ENCODE measurements at places on chromosomes 11 and 22.
A peak's percentile ranks its signal among the peaks of the same experiment; 100 is the strongest.

DNA sequence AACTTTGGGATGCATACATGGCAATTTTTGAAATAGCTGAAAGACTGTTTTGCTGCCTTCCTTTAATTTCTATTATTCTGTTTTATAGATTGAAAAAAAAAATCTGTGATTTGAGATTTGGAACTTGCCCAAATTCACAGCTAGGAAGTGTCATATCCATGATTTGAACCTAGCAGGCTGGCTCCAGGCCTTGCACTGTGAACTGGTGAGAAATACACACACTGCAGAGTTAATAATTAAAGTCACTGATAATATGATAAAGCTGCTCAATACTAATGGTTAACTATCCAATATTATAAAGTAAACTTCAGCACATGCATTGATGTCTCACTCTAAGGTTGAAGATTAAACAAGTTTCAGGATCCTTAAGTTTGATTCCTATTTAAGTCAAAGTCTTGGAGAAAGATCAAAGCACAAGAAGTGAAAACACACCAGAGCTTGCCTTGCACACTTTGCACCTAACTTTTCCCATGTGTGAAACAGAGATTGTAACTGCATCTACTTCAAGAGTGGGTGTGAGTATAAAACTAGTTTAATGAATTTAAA, 150.6 kb upstream of the CCDC179 start:
- no peak for DNase-seq
- H3K4me3 ChIP-seq, result no peak overlapping the region
- H3K4me1 ChIP-seq, result no peaks in the 10 kb centered on the region
- H3K27me3 ChIP-seq, result no peaks in the 10 kb centered on the region

- H3K27me3 ChIP-seq, result peaks cover 3% of the 10 kb centered on the region
- no peak for DNase-seq
- no peaks in the 10 kb centered on the region for H3K36me3 ChIP-seq
- peaks cover 21% of the 10 kb centered on the region for H3K4me1 ChIP-seq
Observed at GRCh38 chr11:360326-361280, 8.7 kb upstream of the B4GALNT4 start.

DNA sequence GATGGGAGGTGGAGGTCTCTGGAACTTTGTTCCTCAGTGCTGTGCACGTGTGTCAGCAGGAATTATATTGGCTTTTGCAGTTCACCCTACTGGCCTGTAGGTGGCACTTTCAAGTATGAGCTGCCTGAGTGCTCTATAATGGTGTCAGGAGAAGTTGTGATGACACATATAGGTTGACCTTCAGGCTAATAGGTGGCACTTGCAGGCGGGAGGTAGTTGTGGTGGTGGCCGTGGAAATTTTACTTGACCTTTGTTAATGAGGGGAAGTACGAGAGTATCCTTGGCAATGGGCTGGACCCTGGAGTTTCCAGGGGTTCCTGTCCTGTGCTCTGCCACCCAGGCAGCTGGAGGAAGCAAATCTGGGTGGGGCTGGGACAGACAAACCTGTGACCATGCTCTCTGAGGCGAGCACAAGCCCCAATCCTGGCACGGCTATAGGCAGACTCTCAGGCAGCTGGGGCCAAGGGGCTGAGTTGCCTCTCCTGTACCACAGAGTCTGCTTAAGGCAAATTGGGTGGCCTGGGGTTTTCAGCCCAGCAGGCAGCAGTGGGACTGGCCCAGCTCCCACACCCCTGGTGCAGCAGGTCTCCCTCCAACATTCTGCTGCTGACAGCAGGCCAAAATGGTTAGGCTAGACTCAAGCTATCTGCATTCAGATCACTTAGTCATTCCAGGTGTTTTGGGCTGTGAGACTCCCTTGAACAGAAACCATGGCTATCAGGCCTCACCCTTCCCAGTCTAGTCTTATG, 147.5 kb upstream of the CTSC start:
- no peaks in the 10 kb centered on the region for H3K27me3 ChIP-seq
- DNase-seq, result peak; percentile 53
- peaks cover 32% of the 10 kb centered on the region for H3K4me1 ChIP-seq
- H3K27ac ChIP-seq, result peak overlapping the region; percentile 23
- H3K4me3 ChIP-seq, result no peak overlapping the region
- no peaks in the 10 kb centered on the region for H3K36me3 ChIP-seq

DNA sequence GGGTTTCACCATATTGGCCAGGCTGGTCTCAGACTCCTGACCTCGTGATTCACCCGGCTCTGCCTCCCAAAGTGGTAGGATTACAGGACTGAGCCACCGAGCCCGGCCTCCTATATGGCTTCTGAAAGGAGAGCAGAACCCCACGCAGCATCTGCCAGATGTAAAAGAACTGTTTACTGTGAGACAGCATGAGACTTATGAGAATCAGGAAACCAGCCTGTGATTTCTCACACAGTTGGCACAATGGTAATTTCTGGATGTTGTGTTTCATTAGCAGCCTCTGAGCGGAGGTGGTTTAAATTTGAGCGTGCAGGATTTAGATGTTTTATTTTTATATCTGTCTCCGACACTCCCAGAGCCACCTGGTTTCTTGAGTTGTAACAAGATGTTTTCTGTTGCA, 33.8 kb downstream of the CEP164 start:
- no peaks in the 10 kb centered on the region for H3K4me1 ChIP-seq
- no peak overlapping the region for H3K4me3 ChIP-seq
- H3K36me3 ChIP-seq, result peaks cover 26% of the 10 kb centered on the region

DNA sequence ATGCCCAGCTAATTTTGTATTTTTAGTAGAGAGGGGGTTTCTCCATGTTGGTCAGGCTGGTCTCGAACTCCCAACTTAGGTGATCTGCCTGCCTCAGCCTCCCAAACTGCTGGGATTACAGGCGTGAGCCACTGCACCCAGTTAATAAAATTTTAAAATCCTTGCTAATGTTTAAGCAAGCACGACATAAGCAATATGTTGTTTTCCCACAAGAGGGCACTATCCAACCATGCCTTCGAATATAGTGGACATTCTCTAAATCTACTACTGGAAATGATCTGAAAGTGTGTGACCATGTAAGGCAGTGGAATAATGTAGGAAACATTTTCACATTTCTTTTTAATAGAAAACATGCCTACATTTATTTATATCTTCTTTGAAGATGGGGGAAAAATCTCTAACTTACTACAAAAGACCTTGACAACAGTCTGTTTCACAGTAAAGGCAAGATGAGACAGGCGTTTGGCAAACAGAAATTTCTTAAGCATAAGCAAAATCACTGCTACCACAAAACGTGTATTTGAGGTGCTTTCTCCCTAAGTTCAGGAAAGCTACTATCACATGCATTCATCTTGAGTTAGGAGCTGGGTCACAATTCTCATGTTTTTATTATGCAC, 38.2 kb downstream of the PITPNB start:
- peak; percentile 25 for DNase-seq
- H3K4me3 ChIP-seq, result no peak overlapping the region
- H3K27ac ChIP-seq, result peak overlapping the region; percentile 3
- H3K36me3 ChIP-seq, result peaks cover 21% of the 10 kb centered on the region
- peaks cover 10% of the 10 kb centered on the region for H3K4me1 ChIP-seq

GRCh38 chr11:11043721-11044120, 185.9 kb upstream of the ZBED5 start:
- no peaks in the 10 kb centered on the region for H3K36me3 ChIP-seq
- H3K27me3 ChIP-seq, result no peaks in the 10 kb centered on the region
- no peak for DNase-seq

DNA sequence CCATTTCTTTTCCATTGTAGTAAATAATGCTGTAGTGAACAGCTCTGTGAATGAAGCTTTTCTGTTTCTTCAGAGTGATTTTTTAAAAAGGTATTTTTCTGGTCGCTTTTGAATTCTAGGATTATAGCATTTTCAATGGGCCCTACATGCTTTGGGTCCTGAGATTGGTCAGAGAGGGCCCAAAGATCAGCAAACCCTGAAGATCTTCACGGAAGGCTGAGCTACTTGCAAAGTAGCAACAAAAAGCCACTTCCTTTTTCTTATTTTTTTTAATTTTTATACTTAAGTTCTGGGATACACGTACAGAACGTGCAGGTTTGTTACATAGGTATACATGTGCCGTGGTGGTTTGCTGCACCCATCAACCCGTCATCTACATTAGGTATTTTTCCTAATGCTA, 200.5 kb downstream of the FAT3 start:
- H3K4me1 ChIP-seq, result no peaks in the 10 kb centered on the region
- no peak overlapping the region for H3K4me3 ChIP-seq
- no peaks in the 10 kb centered on the region for H3K36me3 ChIP-seq
- no peak for DNase-seq

- no peak overlapping the region for H3K27ac ChIP-seq
- H3K36me3 ChIP-seq, result no peaks in the 10 kb centered on the region
- peaks cover 10% of the 10 kb centered on the region for H3K27me3 ChIP-seq
- DNase-seq, result no peak
- H3K4me3 ChIP-seq, result no peak overlapping the region
- no peaks in the 10 kb centered on the region for H3K4me1 ChIP-seq
Observed at GRCh38 chr22:50049299-50050195, 8.6 kb downstream of the TTLL8 start.

GRCh38 chr11:126862664-126863243, 137.8 kb downstream of the KIRREL3 start:
- no peaks in the 10 kb centered on the region for H3K4me1 ChIP-seq
- no peaks in the 10 kb centered on the region for H3K27me3 ChIP-seq
- no peak overlapping the region for H3K27ac ChIP-seq
- DNase-seq, result no peak

DNA sequence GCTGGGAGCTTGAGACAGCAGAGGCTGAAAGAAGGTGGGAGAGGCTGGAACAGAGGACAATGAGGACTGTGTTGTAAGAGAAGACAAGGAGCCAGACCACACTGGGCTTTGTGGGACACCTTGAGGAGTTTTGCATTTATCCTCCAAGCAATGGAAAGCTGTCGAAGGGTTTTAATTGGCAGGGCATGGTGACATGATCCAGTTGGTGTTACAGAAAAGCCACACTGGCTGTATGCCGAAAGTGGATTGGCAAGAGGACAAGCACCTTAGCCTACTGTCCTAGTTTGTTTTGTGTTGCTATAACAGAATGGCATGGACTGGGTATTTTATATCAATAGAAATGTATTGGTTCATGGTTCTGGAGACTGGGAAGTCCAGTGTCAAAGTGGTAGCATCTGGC, 14.0 kb upstream of the APLNR start:
- H3K27me3 ChIP-seq, result no peaks in the 10 kb centered on the region
- H3K27ac ChIP-seq, result no peak overlapping the region
- H3K4me3 ChIP-seq, result no peak overlapping the region
- H3K4me1 ChIP-seq, result peaks cover 16% of the 10 kb centered on the region
- no peak for DNase-seq
- no peaks in the 10 kb centered on the region for H3K36me3 ChIP-seq

GRCh38 chr11:68331338-68331947, 19.1 kb downstream of the LRP5 start:
- no peak for DNase-seq
- no peaks in the 10 kb centered on the region for H3K36me3 ChIP-seq
- H3K4me3 ChIP-seq, result no peak overlapping the region
- no peaks in the 10 kb centered on the region for H3K27me3 ChIP-seq

GRCh38 chr11:1411301-1411700, 21.6 kb downstream of the BRSK2 start:
- no peak for DNase-seq
- no peaks in the 10 kb centered on the region for H3K36me3 ChIP-seq
- no peak overlapping the region for H3K27ac ChIP-seq
- no peaks in the 10 kb centered on the region for H3K4me1 ChIP-seq
- no peaks in the 10 kb centered on the region for H3K27me3 ChIP-seq

DNA sequence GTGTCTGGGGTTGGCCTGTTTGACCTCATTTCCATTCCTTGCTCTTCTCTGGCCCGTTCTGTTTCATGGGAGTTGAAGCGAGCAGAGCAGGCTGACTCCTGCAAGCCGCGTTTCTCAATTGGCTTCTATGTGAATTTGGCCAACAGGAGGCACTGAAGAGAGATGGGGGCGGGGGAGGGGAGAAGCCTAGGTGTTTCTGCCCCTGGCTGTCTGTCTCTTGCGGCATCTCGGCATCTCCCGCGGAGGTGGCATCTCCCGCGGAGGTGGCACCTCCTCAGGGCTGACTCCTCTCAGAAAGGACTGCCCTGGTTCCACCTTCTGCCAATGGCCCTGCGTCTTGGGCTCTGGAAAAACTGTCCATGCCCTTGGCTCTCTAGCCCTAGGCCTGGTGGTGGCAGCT, 125.6 kb upstream of the CSNK2A3 start:
- no peaks in the 10 kb centered on the region for H3K27me3 ChIP-seq
- H3K4me3 ChIP-seq, result no peak overlapping the region
- H3K27ac ChIP-seq, result no peak overlapping the region
- peaks cover 28% of the 10 kb centered on the region for H3K4me1 ChIP-seq
- DNase-seq, result no peak

- H3K4me1 ChIP-seq, result no peaks in the 10 kb centered on the region
- H3K27ac ChIP-seq, result no peak overlapping the region
- H3K36me3 ChIP-seq, result peaks cover 2% of the 10 kb centered on the region
- no peak overlapping the region for H3K4me3 ChIP-seq
Observed at GRCh38 chr11:74084796-74085541, 76.1 kb upstream of the UCP3 start.

DNA sequence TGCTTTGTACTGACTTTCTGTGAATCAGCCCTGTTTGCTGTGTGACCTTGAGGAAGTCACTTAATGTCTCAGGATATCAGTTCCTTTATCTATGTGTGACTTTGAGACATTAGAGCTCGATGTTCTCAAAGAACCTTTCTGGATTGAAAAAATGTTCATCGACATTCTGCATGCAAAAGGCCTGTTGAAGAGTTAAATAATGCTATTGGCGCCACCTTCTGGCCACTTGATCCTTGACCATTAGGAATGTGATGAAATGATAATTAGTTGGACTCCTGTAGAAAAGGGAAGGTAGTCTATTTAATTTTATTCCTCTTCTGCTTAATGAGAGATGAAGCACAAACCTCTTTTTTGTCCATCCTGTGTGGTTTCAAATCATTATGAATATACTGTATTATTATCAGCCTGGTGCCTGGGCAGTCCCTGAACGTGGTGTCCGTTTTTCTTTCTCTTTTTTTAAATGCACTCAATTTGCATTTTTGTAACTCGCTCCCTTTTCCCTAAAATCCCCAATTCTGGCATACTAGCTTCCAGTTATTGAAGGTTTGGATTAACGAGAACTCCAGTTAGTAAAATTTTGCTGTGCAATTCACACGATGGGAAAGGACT, 20.7 kb downstream of the ELF5 start:
- H3K4me3 ChIP-seq, result no peak overlapping the region
- no peak for DNase-seq
- peaks cover 3% of the 10 kb centered on the region for H3K27me3 ChIP-seq
- no peaks in the 10 kb centered on the region for H3K4me1 ChIP-seq
- no peaks in the 10 kb centered on the region for H3K36me3 ChIP-seq

DNA sequence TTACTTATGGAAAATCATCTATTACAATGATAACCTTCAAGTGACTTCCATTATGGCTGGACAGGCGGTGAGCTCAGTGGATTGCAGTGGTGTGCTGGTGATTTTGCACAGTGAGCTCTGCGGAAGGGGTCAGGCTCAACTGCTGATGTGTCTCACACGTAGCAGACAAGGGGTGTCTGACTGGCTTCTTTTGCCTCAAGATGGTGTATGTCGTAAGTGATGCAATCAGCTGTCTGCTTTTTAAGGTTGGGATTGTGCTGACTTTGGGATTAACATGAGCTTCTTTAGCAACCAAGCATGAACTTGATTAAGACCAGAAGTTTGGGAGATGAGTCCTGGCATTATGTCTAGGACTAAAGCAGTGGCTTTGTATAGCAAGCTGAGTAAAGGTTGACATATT, 49.5 kb downstream of the POLD3 start:
- H3K4me1 ChIP-seq, result peaks cover 4% of the 10 kb centered on the region
- no peaks in the 10 kb centered on the region for H3K27me3 ChIP-seq
- no peak for DNase-seq
- no peak overlapping the region for H3K27ac ChIP-seq

Measured in keratinocyte (primary cell).